Keratinocyte (primary cell): ENCODE measurements at places on chromosomes 5 and 9. TPM values are rescaled to one million over a fixed set of nuclear protein-coding genes. Genes with fewer than 3 reads are reported as not detected.

Gene SURF2
- polyA plus RNA-seq: 21.2 to 29.0 TPM (median 28.2 TPM) in 3 replicates

DNA sequence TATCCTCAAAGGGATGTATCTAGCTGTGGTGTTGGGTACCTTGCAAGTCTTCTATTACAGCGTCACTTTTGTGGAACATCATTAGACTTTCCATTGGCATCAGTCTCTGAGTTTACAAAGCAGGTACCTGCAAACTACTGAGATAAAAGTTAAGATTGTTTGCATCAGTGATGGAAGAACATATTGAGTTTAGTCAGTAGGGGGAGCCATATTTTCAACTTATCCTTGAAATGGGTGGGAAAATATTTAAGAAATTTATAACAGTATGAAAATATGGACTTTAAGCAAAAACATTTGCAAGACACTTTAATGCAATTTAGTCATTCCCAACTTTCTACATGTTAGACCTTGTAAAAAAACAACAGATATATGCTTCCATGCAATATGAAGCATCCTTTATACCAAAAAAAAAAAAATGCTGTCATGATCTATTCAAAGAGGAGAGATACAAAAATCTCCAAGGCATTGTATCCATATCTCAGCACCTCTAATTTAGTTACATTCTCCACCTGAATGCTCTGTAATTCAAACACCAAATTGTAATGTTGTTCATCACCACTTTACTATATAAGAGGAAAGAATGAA is 98.6 kb upstream of the ADAMTS19 start:
- H3K27ac ChIP-seq: no peak overlapping the region
- no peaks in the 10 kb centered on the region for H3K27me3 ChIP-seq
- no peaks in the 10 kb centered on the region for H3K36me3 ChIP-seq

GRCh38 chr9:136363949-136364748 is 605 bp upstream of the DNLZ start:
- H3K4me3 ChIP-seq: peak overlapping the region; percentile 53
- H3K4me1 ChIP-seq: peaks cover 12% of the 10 kb centered on the region
- no peak for DNase-seq
- H3K27me3 ChIP-seq: no peaks in the 10 kb centered on the region
- H3K27ac ChIP-seq: no peak overlapping the region
- H3K36me3 ChIP-seq: no peaks in the 10 kb centered on the region

DNA sequence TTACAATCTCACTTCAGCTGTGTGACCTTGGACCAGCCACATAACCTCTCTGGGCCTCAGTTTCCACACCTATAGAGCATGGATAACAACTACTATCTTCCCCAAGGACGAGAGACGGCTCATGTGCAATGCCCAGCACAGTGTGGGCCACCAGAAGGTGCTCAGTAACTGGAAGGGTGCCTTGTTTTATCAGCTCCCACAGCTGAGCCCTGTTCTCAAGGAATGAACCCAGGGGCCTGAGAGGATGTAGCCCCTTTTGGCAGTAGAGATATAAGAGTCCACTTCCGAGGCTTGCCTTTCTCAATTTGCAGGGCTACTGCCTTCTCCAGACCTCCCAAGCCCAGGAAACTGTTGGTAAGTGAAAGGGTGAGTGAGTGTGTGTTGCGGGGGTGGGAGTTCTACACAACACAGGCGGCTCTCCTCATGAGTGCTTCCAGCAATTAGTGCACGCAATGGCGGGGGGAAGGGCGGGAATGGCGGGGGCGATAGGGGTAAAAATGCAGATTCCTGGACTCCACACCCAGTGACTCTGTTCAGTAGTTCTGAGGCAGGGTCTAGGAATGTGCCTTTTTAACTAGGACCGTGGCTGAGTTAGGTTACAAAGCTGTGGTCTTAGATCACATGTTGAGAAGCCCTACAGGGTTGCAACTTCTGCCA is 185.1 kb downstream of the FSTL4 start:
- peaks cover 2% of the 10 kb centered on the region for H3K27me3 ChIP-seq
- H3K36me3 ChIP-seq: no peaks in the 10 kb centered on the region
- no peak overlapping the region for H3K4me3 ChIP-seq
- peaks cover 19% of the 10 kb centered on the region for H3K4me1 ChIP-seq
- H3K27ac ChIP-seq: no peak overlapping the region

DNA sequence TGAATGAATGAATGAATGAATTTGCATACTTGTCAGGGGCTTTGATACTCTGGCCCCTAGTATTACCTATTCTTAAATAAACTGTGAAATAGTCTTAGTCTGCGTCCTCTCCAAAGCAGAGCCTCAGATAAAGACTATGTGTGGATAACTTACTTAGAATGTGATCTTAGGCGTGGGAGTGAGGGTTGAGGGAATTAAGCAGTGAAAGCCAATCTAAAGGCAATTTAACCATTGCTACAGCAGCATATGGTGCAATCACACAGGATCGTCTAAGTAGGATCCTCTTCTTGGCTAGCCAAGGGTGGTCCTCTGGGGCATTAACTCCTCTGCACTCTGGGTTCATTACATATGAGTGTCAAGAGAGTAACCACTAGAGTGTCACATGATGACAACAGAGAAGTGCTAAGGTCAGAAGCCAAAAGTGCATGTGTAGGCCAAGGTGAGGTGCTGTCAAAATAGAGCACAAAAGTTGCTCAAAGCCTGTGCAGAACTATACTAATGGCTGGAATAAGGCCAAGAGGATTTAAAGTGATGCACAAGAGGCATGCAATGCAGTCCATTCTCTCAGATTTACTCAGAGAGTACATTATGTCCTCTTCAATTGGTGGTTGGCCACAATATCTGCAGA is 274.4 kb upstream of the SEMA6A start:
- H3K4me1 ChIP-seq: no peaks in the 10 kb centered on the region
- no peak for DNase-seq
- H3K27ac ChIP-seq: no peak overlapping the region
- H3K36me3 ChIP-seq: no peaks in the 10 kb centered on the region

DNA sequence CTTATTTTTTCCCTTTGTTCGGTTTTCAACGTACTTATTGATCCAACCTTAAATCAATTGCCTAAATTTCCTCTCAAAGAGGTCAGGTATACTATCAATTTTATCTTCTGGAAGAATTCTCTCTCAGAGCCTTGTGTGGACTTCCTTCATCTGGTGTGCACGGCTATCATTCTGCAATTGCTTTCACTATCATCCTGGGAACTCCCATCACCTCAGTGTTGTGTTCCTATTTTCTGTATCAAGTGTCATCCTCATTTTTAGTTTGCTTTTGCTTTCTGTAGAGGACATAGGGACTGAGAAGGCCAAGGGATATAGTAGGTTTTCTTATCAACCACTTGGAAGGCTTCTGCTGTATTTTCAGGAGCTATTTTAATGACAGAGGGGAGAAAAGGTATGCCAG is 11.3 kb downstream of the STOM start:
- peak overlapping the region; percentile 45 for H3K4me3 ChIP-seq
- no peak for DNase-seq
- peaks cover 54% of the 10 kb centered on the region for H3K4me1 ChIP-seq
- H3K36me3 ChIP-seq: peaks cover 13% of the 10 kb centered on the region

- no peaks in the 10 kb centered on the region for H3K36me3 ChIP-seq
- H3K27me3 ChIP-seq: no peaks in the 10 kb centered on the region
- H3K27ac ChIP-seq: no peak overlapping the region
- H3K4me1 ChIP-seq: peaks cover 37% of the 10 kb centered on the region
- no peak overlapping the region for H3K4me3 ChIP-seq
- no peak for DNase-seq
Measured at GRCh38 chr5:143924311-143924978, 112.5 kb downstream of the HMHB1 start.

- H3K4me3 ChIP-seq: no peak overlapping the region
- H3K27ac ChIP-seq: no peak overlapping the region
- no peak for DNase-seq
Measured at GRCh38 chr9:91643481-91644077, 219.9 kb upstream of the NFIL3 start.

DNA sequence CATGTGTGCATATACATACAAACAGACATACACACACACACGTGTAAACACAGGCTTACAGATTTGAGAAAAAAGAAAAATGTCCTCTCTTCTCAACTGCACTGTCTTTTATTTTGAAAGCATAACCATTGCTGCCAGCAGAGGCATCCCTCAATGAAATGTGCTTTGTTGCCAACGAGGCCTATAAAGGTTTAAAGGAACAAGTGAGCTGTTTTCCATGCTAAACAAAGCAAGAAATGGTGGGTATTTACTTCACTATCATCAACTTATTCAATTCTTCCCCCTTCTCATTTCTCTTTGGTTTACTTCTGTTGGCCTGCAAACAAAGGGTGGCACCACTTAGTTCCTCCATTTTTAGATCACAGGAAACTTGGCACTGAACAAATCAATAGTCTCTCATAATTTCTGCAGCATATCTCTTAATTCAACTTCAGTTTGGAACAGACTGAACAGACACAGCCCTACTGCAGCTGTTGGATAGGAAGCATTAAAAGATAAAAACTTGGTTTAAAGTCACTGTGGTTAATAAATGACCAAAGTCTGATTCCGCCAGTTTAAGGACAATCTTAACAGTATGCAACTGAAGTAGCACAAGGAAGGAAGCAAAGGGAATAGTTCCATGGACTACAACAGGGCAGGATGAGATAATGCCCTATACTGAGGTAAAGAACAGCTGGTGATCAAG is 21.7 kb downstream of the TTC33 start:
- H3K36me3 ChIP-seq: no peaks in the 10 kb centered on the region
- peaks cover 14% of the 10 kb centered on the region for H3K4me1 ChIP-seq
- no peak for DNase-seq
- no peak overlapping the region for H3K27ac ChIP-seq
- no peak overlapping the region for H3K4me3 ChIP-seq
- no peaks in the 10 kb centered on the region for H3K27me3 ChIP-seq

Gene MARCOL
- not detected in 3 replicates for polyA plus RNA-seq

GRCh38 chr5:160187091-160187490 is 42.2 kb upstream of the FABP6 start:
- H3K27ac ChIP-seq: no peak overlapping the region

DNA sequence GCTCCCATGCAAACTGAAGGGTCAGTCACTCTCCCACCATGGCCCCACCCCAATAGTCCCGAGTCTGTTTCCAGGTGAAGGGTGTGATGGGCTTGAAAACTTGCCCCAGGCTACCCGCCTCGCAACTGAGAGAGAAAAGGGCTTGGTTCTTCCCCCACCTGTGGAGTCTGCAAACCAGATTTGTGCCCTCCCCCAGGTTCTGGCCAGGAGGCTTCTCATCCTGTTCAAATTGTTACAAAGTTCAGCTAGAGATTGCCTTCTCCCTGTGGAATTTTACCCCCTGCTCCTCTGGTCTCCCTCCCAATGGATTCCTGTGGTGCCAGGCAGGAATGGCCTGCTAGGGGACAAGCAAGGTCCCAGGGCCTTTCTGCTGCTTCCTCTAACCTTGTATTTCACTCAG is 93.1 kb upstream of the ACO1 start:
- no peak overlapping the region for H3K27ac ChIP-seq
- H3K4me3 ChIP-seq: no peak overlapping the region
- H3K27me3 ChIP-seq: no peaks in the 10 kb centered on the region
- DNase-seq: no peak
- H3K36me3 ChIP-seq: no peaks in the 10 kb centered on the region

DNA sequence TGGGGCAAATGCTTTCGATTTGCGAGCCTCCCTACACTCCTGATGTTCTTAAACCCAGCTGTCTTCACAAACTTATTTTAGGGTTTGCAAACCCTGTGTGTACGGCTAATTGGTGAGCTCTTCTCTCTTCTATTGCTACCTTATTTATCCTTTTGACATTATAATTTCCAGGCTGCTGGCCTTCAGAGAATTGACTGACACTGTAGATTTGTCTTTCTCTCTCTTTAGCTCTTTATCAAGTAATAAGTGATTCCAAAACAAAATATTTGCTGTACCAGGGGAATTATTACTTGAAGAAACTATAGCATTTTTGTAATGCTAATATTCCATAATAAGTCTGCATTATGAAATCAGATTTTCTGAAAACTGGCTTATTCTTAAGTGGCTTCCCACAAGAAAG is 92.5 kb downstream of the NPR3 start:
- no peaks in the 10 kb centered on the region for H3K27me3 ChIP-seq
- no peaks in the 10 kb centered on the region for H3K36me3 ChIP-seq
- H3K4me3 ChIP-seq: no peak overlapping the region
- DNase-seq: no peak

DNA sequence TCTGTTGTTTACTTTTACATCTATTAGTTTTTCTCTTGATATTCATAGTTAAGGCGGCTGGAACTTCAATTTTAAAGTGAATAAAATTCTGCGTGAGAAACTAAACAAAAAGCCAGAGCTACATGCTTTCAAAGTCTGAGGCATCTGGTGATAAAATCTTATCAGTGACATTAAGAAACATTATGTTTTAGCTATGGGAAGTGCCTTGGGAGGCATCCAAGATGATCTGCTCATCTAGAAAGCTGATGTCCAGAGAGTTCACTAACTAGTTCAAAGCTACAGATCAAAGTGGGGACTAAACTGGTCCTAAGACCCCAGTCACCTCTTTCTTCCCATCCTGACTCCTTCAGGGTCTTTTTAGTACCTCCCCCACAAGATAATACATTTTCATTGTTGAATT is 37.2 kb downstream of the MRPS27 start:
- peaks cover 2% of the 10 kb centered on the region for H3K36me3 ChIP-seq
- H3K4me3 ChIP-seq: no peak overlapping the region
- DNase-seq: no peak
- peak overlapping the region; percentile 76 for H3K27ac ChIP-seq
- H3K27me3 ChIP-seq: no peaks in the 10 kb centered on the region
- H3K4me1 ChIP-seq: peaks cover 7% of the 10 kb centered on the region

DNA sequence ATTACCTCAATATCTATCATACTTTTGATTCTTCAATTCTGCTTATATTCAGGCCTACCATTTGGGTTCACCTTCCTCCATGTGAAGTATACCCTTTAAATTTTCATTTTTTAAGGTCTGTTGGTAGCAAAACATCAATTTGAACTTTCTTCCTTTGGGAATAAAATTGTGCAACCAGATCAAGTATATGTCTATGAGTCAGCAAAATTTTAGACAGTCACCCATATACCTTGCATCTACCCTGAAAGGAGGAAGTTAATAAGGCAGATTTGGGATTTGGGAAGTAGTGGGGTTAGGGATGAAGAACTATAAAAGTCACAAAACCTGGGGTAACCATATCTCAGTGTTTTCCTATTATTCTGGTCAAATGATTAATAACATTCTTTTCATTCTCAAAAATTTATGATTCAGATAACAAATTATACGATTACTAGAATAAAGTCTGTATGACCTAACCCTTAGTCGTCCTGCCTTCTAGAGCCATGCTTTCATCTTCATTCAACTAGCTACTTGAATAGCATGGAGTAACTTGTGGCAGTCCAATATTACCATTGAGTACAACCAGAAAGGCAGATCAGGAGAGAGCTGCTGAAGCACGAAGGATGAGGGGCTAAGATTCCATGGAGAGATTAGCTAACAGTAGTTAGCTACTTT is 2.8 kb upstream of the IL33 start:
- H3K4me3 ChIP-seq: no peak overlapping the region
- no peak overlapping the region for H3K27ac ChIP-seq
- H3K36me3 ChIP-seq: no peaks in the 10 kb centered on the region
- DNase-seq: no peak

DNA sequence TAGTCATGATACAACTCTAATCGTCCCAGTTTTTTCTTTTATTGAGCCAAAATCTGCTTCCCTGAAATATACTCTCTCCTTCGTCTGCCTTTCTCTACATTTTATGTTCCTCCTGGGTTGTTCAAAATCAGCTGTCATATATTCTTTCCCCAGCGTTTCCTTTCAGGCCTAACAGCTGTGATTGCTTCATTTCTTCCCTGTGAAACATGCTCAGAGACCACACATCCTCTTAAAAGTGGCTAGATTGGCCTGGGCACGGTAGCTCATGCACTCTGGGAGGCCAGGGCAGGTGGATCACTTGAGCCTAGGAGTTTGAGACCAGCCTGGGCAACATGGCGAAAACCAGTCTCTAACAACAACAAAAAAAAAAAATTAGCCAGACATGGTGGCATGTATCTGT is 25.1 kb downstream of the NFX1 start:
- peaks cover 27% of the 10 kb centered on the region for H3K36me3 ChIP-seq
- DNase-seq: no peak
- H3K27me3 ChIP-seq: no peaks in the 10 kb centered on the region
